ENCODE measurements at places on chromosomes 12 and 14. TPM values are rescaled to one million over a fixed set of nuclear protein-coding genes. Genes with fewer than 3 reads are reported as not detected.

The LTA4H gene
- total RNA-seq: 59.6 TPM

The KRT6C gene
- total RNA-seq: not detected

The SLC25A21 gene
- 2.1 TPM for total RNA-seq

The G2E3 gene
- total RNA-seq: 27.5 TPM

The FRS2 gene
- 26.6 TPM for total RNA-seq

The DIP2B gene
- 30.2 TPM for total RNA-seq

The RNASE1 gene
- total RNA-seq: 0.69 TPM

The SRGAP1 gene
- total RNA-seq: 26.8 TPM

The CLEC2B gene
- 2.4 TPM for total RNA-seq

The AGAP2 gene
- total RNA-seq: 0.49 TPM

The EXOC3L4 gene
- total RNA-seq: 2.6 TPM

The ACOT6 gene
- not detected for total RNA-seq

The KCNA5 gene
- not detected for total RNA-seq

The SIRT4 gene
- 1.5 TPM for total RNA-seq

The ESR2 gene
- not detected for total RNA-seq

The KRT75 gene
- total RNA-seq: 0.15 TPM

The MFAP5 gene
- total RNA-seq: not detected

Measured in Panc1 (cell line).